Breast epithelium (tissue), 4 donors: ENCODE measurements at places on chromosomes 5 and 9. TPM values are rescaled to one million over a fixed set of nuclear protein-coding genes. Genes with fewer than 3 reads are reported as not detected.

DNA sequence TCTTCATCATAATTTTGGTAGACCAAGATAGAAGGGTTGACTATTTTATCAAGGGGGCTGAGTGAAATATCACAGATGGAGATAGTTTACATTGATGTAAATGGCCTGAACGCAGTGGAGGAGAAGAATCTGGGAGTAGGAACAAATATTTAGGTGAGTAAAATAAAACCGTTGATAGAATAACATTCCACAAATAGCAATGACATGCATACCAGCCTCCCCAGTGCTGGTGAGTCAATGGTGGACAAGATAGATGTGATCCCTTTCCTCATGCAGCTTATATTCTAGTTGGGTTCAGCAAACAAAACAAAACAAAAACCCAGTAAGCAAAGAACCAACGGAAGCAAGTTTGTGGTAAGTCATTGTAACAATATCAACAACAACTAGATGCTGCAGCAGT lies 385.2 kb downstream of the FAM170A start:
- H3K4me3 ChIP-seq, result no peak overlapping the region
- H3K36me3 ChIP-seq, result no peaks in the 10 kb centered on the region
- H3K4me1 ChIP-seq, result no peaks in the 10 kb centered on the region
- no peak for DNase-seq
- no peak overlapping the region for H3K27ac ChIP-seq

Gene DDX4
- not detected for total RNA-seq

Gene GFRA3
- not detected for total RNA-seq

Gene TAF11L4
- total RNA-seq, result not detected

GRCh38 chr5:31901807-31902530 lies 263.0 kb downstream of the PDZD2 start:
- no peak overlapping the region for H3K27ac ChIP-seq
- no peak for DNase-seq
- no peaks in the 10 kb centered on the region for H3K4me1 ChIP-seq
- H3K27me3 ChIP-seq, result no peaks in the 10 kb centered on the region

Gene NIM1K
- 0.29 TPM for total RNA-seq

DNA sequence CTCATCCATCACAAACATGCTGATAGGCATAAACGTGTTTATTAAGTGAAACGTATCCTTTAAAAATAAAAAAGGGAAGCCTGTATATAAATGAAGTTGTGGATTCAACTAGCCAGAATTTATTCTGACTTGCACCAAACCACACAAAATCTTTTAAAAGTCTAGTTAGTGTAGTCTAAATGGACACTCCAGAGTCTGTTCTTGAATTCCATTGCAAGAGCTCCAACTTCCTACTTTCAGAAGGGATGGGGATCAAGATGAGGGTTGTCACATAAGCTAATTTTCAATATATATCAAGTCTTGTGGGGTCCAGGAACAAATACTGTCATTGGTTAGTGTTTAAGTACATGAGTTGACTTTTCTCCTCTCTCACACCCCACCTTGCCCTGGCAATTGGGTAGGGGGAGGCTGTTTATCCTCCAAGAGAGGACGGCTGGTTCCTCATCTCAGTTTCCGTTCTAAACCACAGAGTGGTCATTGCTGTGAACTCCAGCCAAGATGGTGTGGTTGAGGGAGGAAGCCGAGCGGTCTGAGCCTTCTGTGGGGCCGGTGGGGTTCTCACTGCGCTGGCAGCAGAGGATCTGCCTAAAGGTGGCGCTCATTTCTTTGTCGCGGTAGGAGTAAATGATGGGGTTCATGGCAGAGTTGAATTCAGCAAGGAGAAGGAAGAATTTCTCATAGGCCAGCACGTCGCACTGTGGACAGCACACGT lies 163.2 kb downstream of the LPAR1 start:
- no peaks in the 10 kb centered on the region for H3K4me1 ChIP-seq
- no peaks in the 10 kb centered on the region for H3K27me3 ChIP-seq
- no peaks in the 10 kb centered on the region for H3K36me3 ChIP-seq
- DNase-seq, result no peak

Gene GFI1B
- not detected for total RNA-seq

DNA sequence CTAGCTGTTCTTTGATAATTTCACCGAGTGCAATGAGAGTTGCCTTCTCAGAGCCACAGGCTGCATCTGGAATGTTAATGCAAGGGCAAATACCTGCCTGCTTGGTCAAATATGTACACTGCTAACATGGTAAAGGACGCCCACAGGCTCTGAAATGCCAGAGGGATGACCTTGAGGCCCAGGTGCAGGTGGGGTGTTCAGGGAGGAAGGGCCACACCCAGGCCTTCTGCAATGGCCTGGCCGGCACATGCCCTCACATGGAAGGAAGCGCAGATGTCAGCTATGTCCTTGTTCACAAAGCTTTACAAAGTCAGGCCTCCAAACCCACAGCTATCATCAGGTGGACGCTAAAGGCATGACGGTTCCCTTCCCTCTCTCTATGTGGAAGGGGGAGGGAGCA lies 48.6 kb downstream of the HRH2 start:
- H3K36me3 ChIP-seq, result no peaks in the 10 kb centered on the region
- no peaks in the 10 kb centered on the region for H3K27me3 ChIP-seq

GRCh38 chr5:132261881-132262845 lies 4.7 kb downstream of the PDLIM4 start:
- H3K4me1 ChIP-seq, result peaks cover 30% of the 10 kb centered on the region
- peak overlapping the region; percentile 95 for H3K27ac ChIP-seq
- no peaks in the 10 kb centered on the region for H3K27me3 ChIP-seq
- H3K4me3 ChIP-seq, result no peak overlapping the region
- no peaks in the 10 kb centered on the region for H3K36me3 ChIP-seq

Gene LCN9
- not detected for total RNA-seq

- H3K27me3 ChIP-seq, result no peaks in the 10 kb centered on the region
- H3K27ac ChIP-seq, result peak overlapping the region; percentile 85
- H3K36me3 ChIP-seq, result no peaks in the 10 kb centered on the region
- H3K4me3 ChIP-seq, result no peak overlapping the region
- no peak for DNase-seq
- H3K4me1 ChIP-seq, result peaks cover 8% of the 10 kb centered on the region
Observed at GRCh38 chr9:129318121-129319075, 140.3 kb upstream of the IER5L start.

- no peak overlapping the region for H3K4me3 ChIP-seq
- DNase-seq, result no peak
- no peaks in the 10 kb centered on the region for H3K4me1 ChIP-seq
- H3K27ac ChIP-seq, result no peak overlapping the region
Observed at GRCh38 chr5:14359069-14360043, 216.2 kb downstream of the TRIO start.

- H3K4me1 ChIP-seq, result no peaks in the 10 kb centered on the region
- H3K36me3 ChIP-seq, result no peaks in the 10 kb centered on the region
- no peak overlapping the region for H3K4me3 ChIP-seq
- H3K27me3 ChIP-seq, result no peaks in the 10 kb centered on the region
- no peak for DNase-seq
Observed at GRCh38 chr9:115262952-115263351, 145.0 kb upstream of the TNC start.

Gene SPOCK1
- total RNA-seq, result 14.5 TPM

DNA sequence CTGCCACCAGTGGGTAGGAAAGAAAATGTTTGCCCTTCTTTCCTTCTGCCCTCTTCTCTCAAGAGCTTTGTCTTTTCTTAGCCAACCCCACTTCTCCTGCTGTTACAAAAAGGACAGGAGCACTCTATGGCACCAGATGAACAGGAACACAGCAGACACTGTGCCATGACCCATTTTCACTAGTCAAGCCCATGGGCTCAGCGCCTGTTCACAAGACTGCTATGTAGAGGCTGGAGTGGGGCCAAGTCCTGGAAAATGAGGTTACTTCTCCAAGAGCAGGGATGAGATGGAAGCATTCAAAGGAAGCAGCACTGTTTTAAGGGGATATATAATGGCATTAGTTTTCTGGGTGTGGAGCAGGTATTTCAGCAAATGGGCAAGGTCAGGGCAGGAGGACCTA lies 46.8 kb upstream of the GRAMD2B start:
- H3K4me1 ChIP-seq, result no peaks in the 10 kb centered on the region
- H3K36me3 ChIP-seq, result no peaks in the 10 kb centered on the region
- H3K27ac ChIP-seq, result no peak overlapping the region
- no peaks in the 10 kb centered on the region for H3K27me3 ChIP-seq
- no peak for DNase-seq

- peak overlapping the region; percentile 86 for H3K27ac ChIP-seq
- H3K27me3 ChIP-seq, result no peaks in the 10 kb centered on the region
- no peaks in the 10 kb centered on the region for H3K4me1 ChIP-seq
- DNase-seq, result peak; percentile 58
- H3K4me3 ChIP-seq, result no peak overlapping the region
Observed at GRCh38 chr9:124812441-124812876, 35.5 kb downstream of the OLFML2A start.

DNA sequence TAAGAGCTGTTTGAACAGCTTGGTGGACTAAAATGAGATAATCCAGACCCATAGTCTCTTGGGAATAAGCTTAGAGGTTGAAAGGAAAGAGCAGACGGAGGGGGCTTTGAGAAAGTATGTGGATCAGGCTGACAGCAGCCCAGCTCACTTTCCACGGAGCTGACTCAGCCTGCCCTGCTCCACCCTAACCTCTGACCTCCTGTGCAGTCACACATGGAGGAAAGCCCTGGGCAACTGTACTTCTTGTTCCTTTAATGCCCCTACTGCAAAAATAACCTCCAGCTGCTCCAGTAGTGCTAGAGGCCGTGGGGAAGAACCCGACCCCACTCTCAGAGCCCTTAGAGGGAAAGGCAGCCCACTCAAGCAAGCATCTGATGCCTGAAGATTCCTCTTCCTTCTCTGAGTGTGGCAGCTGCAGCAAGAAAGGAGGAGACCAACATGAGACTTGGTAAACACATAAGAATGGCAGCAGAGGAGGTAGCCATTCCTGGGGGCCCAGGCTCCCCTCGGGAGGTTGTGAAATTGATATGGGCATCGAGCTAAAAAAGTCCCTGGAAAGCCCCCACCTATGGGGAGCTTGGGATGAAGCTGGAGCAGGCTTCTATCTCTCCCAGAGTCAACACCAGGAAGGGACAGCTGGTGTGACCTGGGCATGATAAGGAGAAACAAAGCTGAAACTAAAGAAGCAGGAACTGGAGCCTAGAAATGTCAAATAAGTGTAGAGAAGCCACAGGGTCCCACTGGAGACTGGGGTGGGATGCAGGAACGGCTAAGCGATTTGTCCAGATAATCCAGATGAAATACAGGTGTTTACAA lies 204.3 kb downstream of the PIK3R1 start:
- H3K27ac ChIP-seq, result peak overlapping the region; percentile 57
- no peaks in the 10 kb centered on the region for H3K27me3 ChIP-seq
- no peaks in the 10 kb centered on the region for H3K4me1 ChIP-seq
- DNase-seq, result no peak
- no peaks in the 10 kb centered on the region for H3K36me3 ChIP-seq

DNA sequence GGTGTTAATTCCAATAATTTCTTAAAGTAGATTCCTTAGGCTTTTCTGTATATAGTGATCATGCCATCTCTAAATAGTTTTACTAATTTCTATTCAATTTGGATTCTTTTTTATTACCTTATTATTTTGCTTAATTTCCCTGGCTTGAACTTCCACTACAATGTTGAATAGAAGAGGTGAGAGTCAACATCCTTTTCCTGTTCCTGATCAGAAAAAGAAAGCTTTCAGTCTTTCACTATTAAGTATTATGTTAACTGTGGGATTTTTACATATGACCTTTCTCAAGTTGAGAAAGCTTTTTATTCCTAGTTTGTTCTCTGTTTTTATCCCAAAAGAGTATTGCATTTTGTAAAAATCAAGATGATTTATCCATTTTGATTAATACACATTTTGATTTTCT lies 574.5 kb upstream of the TLE4 start:
- H3K4me3 ChIP-seq, result no peak overlapping the region
- no peak for DNase-seq
- H3K4me1 ChIP-seq, result no peaks in the 10 kb centered on the region

- no peak overlapping the region for H3K27ac ChIP-seq
- no peaks in the 10 kb centered on the region for H3K4me1 ChIP-seq
Observed at GRCh38 chr5:91266184-91266705, 116.9 kb downstream of the ARRDC3 start.

- no peak overlapping the region for H3K27ac ChIP-seq
- H3K27me3 ChIP-seq, result no peaks in the 10 kb centered on the region
- H3K4me1 ChIP-seq, result no peaks in the 10 kb centered on the region
- no peaks in the 10 kb centered on the region for H3K36me3 ChIP-seq
Observed at GRCh38 chr5:82057051-82057450, 85.2 kb downstream of the ATG10 start.

GRCh38 chr5:136033234-136033633 lies 4.4 kb downstream of the TGFBI start:
- H3K4me3 ChIP-seq, result no peak overlapping the region
- no peak overlapping the region for H3K27ac ChIP-seq
- H3K27me3 ChIP-seq, result no peaks in the 10 kb centered on the region
- H3K36me3 ChIP-seq, result no peaks in the 10 kb centered on the region
- no peak for DNase-seq
- peaks cover 9% of the 10 kb centered on the region for H3K4me1 ChIP-seq

Gene C5orf58
- total RNA-seq, result not detected

Gene TMEM171
- not detected for total RNA-seq

DNA sequence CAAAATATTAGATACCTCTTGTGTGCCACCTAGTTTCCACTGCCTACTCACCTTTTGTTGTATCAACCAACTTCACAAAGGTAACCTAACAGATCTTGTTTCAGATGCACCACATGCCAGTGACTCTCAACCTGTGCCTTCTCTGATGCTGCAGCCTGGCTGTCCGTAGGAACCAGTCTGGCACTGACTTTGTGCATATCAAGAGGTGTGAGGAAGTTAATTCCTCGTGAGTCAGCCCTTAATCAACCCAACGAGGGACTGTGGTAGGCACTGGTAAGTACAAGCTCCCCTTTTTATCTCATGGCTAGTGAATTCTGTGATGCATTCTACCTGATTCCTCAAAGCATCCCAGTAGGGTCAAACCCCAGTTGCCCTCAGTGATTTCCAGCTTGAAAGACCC lies 215.4 kb upstream of the CTNND2 start:
- H3K4me1 ChIP-seq, result no peaks in the 10 kb centered on the region
- no peak overlapping the region for H3K27ac ChIP-seq
- DNase-seq, result no peak
- no peak overlapping the region for H3K4me3 ChIP-seq
- H3K36me3 ChIP-seq, result no peaks in the 10 kb centered on the region

DNA sequence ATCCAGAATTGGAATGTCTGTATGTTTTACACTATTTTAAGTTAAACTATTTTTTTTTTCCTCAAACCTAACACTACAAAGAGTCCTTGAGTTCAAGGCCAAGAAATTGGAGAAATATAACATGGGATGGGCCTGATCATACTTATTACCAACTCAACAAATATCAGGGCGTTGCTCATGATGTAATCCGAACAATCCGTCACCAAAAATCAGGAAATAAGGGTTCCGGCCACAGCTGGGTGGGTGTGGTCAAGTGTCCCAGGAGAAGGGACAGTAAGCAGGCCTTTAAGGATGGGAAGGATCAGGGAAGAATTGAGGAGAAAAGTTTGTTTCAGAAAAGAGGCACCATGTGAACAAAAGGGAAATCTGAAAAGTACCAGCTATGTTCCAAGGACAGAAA lies 29.8 kb downstream of the MED27 start:
- DNase-seq, result no peak
- no peaks in the 10 kb centered on the region for H3K36me3 ChIP-seq
- H3K4me1 ChIP-seq, result no peaks in the 10 kb centered on the region
- H3K27me3 ChIP-seq, result no peaks in the 10 kb centered on the region
